Stimulated activated CD4-positive, alpha-beta T cell treated with anti-CD3 and anti-CD28 coated beads, Interleukin-15, amount 100 ng/mL, for 1 hour (primary cell): ENCODE measurements at places on chromosomes 6 and 20.

- no peak for DNase-seq
These were observed 4.6 kb downstream of the HLA-DPB1 start for GRCh38 chr6:33080127-33081089.

GRCh38 chr20:18722371-18722770 lies 91.2 kb upstream of the SCP2D1 start:
- DNase-seq = no peak

DNA sequence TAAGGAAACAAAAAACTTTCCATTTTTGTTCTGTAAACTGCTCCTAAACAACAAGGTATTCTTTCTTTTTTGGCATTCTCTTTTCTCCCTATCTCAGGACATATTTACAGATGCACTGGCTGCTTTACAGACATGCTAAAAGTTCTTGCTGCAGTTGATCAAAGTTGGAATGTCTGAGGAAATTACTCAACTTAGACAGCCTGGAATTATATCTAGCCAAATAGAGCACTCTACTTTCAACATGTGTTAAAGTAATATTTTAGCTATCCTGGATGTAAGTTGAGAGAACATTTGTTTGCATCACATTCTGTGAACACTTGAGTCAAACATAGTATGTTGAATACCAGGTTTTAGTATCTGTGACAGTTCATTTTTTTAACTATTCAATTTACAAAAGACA lies 24.8 kb downstream of the TASP1 start:
- DNase-seq = no peak

DNA sequence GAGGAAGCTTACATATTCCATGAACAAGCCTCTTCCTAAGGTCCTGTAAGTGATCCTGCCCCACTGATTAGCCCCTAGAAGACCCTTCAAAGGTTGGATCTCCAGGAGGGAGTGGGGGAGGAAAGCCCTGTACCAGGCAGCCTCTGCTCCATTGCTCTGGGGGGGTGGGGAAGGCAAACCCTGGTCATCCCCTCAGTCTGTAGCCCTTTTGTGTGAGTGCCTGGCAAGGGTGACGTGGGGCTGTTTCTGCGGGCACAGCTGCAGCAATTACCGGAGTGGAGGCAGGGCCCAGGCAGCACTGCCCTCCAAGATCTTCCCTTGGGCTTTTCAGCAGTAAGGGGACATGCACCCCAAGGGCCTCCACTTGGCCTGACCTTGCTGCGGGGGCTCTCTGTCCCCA lies at the start of gene MOG:
TSS of gene MOG (plus strand) at position 295 of the 400 bp plus-strand sequence. CDS start 118 bp downstream, outside the sequence.
- no peak for DNase-seq

GRCh38 chr6:148805777-148806176 lies 58.9 kb downstream of the UST start:
- no peak for DNase-seq

GRCh38 chr20:7113577-7114466 lies 346.3 kb downstream of the BMP2 start:
- no peak for DNase-seq

GRCh38 chr6:113653275-113653674 lies 203.9 kb upstream of the MARCKS start:
- no peak for DNase-seq

DNA sequence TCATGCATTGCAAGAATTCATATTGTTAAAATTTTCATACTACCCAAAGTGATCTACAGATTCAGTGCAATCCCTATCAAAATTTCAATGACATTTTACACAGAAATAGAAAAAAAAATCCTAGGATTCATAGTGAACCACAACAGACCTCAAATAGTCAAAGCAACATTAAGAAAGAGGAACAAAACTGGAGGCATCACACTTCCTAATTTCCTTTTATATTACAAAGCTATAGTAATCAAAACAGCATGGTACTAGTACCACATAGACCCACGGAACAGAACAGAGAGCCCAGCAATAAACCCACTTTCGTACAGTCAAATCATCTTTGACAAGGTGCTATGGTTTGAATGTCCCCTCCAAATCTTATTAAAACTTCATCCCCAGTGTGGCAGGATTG lies 39.7 kb downstream of the NTSR1 start:
- no peak for DNase-seq

GRCh38 chr6:30884521-30885480 lies 482 bp downstream of the DDR1 start:
- no peak for DNase-seq

- DNase-seq = no peak
These were observed 1.9 kb downstream of the KIF16B start for GRCh38 chr20:16571333-16571732.

GRCh38 chr6:33211136-33211535 lies 2.8 kb downstream of the RING1 start:
- no peak for DNase-seq
